ENCODE measurements at places on chromosomes 11 and 22. TPM values are rescaled to one million over a fixed set of nuclear protein-coding genes. Genes with fewer than 3 reads are reported as not detected.
A peak's percentile ranks its signal among the peaks of the same experiment; 100 is the strongest.

GRCh38 chr11:27716216-27716615 lies 16.0 kb upstream of the BDNF start:
- DNase-seq, result no peak

GDPD5 gene
- total RNA-seq, result 2.5 TPM

DNA sequence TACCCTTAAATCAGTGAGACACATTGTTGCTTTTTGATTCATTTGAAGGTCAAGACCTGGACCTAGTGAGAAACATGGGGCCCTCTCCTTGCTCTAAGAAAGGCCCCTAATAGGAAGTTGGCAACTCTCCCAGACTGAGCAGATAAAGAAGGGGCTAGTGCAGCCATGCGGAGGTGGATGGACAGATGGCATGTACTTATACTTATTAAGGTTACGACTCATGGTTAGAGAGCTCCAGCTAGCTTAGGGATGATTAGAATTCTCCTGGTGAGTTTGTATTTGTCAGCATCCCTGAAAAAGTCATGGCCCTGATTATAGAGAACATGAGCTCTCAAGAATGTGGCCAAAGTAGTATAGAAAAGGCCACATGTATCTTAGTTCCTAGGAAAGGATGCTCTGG lies 112.1 kb upstream of the BDNF start:
- no peak for DNase-seq

GRCh38 chr11:12767577-12767976 lies 93.4 kb downstream of the TEAD1 start:
- DNase-seq, result no peak

MPST gene
- 38.3 TPM for total RNA-seq

- DNase-seq, result peak; percentile 55
Observed at GRCh38 chr11:116732271-116733042, 40.3 kb downstream of the BUD13 start.

DNA sequence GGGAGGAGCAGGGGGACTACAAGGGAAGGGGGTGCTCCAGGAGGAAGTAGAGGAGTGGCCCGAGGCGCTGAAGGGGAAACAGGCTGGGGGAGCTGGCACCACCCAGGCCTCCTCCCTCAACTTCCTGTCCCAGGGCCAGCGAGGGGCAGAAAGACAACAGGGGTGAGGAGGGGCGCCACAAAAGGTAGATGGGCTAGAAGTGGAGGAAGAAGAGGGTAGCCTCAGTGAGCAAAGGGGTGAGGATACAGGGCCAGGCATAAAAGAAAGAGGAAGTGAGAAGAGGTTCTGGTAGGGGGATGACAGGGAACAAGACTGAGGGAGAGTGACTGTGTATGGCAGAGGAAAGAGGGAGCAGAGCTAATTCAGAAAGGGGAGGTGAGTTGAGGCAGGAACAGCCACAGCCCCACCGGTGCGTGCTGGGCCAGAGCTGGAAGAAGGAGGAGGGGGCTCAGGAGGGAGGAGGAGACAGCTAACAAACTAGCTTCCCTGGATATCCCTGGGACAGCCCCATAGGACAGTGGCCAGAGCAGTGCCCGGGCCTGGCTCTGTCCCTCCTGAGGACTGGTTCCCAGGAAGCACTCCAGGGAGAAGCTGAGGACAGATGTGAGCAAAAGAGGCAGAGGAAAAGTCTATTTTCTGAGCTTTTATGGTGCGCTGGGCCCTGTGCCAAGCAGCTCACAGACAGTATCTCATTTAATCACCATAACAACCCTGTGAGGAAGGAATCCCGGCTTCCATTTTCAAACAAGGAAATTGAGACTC lies 8.5 kb downstream of the DCHS1 start:
- DNase-seq, result no peak

C11orf98 gene
- 103 TPM for total RNA-seq

DNA sequence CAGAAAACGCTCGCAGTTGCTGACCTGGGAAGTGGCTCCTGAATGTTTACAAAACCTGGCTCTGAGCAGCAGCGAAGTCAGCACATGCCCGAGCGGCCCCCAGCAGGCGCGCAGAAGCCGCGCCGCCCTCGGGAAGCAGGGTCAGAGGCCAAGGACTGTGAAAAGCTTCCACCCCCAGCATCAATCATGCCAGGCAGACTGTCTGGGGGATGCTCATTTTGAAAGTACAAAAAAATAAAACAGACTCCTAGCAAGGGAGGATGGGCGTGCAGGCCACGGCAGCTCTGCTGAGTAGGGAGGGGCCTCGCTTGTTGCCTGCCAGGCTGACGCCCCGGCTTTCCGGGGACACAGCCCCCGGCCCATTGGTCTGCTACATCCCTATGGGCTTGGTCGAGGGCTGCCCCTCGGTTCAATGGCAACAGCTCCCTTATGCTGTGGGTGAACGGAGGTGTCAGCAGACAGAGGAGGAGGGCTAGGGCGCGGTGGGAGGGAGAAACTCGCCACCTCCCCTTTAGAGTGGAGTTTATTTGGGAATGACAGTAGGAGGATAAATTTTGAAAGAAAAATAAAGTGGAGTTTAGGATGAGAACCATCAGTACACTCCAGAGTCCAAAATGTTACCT lies 37.7 kb upstream of the GNB1L start:
- DNase-seq, result no peak

GRCh38 chr22:37703906-37704305 lies 7.1 kb downstream of the TRIOBP start:
- no peak for DNase-seq

DNA sequence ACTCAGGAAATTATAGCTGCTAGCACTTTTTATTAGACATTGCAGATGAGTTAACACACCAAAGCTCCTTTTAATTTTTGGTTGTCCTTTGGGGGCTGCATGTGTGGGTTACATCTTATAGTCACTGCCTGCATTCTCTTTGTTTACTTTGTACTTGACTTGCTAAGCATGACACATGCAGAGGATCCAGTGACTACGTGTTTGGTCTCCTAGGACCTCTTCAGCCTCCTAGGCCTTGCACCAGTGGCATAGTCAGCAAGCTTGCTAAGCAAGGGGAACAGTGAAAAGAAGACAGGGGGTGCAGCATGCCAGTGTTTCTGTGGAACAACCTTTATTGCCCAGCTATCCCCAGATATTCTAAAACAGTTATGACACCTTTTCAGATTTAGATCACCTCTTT lies 108.2 kb downstream of the PAX6 start:
- DNase-seq, result no peak

DNA sequence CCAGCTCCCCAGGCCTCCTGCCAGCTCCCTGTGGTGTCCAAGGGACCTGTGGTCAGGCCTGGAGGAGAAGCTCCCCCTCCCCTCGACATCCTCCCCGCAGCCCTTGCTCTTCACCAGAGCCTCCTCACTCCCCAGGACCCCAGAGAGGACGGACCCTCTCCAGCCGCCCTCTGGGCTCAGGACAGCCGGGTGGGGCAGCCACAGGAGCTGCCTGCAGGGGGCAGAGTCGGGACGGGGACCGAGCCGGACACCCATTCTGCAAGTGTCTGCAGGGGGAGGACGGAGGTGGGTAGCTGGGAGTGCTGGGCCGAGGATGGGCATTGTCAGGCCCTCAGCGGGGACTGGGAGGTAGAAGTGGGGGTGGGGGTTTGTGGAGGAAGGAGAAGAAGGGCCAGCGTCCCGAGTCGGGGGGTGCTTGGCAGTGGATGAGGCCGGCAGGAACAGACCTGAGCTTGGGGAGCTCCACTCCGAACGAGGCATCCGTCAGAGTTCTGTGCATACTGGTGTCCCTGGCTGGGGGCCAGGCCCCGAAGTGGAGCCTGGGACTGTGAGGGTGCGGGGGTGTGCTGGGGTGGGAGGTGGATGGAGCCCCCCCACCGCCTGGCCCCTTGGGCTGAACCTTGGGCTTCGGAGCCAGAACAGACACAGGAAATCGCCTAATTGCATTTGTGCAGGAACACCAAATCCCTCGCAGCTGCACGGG lies 15.2 kb downstream of the PRR33 start:
- DNase-seq, result no peak

OTOG gene
- total RNA-seq, result not detected

GRCh38 chr11:35855671-35856070 lies 88.2 kb upstream of the LDLRAD3 start:
- no peak for DNase-seq

DNA sequence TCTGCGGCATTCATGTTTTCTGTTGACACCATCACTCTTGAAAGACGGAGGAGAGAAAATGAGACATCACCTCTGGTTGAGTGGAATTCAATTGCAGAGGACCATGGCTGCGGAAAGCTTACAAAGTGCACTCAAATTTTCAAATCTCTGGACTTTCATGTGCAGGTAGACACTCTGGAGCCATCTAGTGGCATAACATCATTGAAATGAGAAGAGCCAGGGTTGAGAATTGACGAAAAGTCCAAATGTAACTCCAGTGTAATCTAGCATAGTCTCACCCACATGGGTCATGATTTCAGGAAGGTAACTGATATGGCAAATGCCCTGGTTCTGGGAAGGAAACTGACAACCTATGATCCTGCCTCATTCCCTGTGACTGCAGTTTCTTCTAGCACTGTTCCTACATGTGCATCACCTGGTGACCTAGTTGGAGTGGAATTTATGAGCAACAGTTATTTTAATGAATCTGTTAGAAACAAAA lies 687.8 kb downstream of the KCNA4 start:
- DNase-seq, result no peak

DNA sequence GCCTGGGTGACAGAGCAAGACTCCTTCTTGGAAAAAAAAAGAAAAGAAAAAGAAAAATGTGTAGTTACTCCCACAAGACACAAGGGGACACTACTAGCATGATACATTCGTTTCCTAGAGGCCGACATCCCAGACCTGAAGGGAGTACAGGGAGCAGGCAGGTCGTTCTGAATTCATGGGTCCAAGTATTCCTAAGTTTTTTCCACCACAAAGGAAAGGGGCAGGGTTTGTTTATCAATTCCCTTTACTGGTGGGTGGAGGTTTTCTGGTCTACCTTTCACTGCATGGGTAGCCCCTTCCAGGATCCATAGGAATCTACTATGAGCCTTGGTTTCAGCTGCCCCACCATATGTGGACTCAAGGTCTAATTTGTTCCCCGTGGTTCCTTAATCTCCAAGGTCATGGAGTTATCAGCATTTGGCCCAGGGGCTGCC lies 11.8 kb downstream of the TIGD3 start:
- DNase-seq, result peak; percentile 81

SEZ6L gene
- total RNA-seq, result not detected

GRCh38 chr11:11301212-11301611 lies 51.8 kb downstream of the CSNK2A3 start:
- DNase-seq, result no peak

FOLR1 gene
- total RNA-seq, result 0.29 TPM

GRCh38 chr11:114027926-114028325 lies 31.6 kb upstream of the ZBTB16 start:
- no peak for DNase-seq

TMPRSS13 gene
- not detected for total RNA-seq

DNA sequence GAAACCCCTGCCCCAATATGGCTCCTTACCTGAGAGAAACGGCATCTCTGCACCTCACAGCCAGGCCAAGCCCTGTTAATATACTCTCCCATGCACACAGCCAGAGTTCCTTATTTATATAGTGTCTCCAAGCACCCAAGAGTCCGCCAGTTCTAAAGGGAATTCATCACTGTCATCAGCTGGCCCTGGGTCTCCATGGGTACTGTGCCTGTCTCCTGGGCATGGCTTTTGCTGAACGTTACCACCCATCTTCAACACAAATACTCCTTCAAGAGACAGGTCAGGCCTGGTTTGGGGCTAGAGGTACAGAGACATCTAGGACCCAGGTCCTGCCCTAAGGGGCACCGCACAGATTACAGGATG lies 1.6 kb upstream of the ATG16L2 start:
- DNase-seq, result no peak

DNA sequence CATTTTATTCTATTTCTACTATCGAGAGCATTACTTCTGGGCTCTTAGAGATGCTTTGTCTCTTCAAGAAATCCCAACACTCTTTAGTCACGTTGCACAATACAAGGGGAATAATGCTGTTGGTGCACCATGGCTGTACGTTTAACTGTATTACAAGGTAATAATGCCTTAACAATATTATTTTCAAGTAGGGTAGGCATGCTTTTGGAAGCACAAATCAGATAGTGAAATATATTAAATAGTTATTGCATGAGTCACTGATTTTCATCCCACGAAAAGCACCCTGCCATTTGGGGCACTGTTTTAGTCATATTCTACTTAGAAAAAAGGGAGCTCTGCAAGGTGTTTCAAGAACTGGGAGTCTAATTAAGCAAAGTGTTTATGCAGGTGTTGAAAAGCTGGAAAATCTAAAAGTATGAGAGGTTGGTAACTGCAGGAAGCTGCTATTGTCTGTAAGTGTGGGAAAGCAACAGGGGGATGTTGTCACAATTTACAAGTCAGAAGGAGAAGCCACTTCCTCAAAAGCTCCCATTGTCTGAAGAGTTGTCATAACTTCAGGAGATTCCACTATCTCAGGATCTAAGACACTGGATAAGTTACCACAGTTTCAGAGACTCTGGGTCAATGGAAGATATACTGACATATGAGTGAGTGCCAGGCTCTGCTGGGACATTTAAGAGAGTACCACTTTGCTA lies 218.2 kb downstream of the JRKL start:
- DNase-seq, result no peak

DNA sequence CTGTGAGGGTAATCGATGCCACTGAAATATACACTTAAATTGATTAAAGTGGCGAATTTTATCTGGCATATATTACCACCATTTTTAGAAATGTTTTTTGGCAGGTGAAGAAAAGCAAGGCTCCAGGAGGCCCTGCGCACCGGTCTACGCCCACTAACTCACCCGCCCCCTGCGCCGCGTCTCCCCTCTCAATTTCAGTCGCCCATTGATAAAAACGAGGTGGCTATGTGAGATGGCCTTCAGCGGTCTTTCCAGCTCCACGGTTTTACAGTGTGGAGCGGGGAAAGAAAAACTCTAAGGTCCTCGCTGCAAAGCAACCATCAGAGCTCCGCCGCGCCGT lies 602 bp upstream of the AQP11 start:
- no peak for DNase-seq

GRCh38 chr11:45216901-45217300 lies 69.2 kb downstream of the SYT13 start:
- no peak for DNase-seq

TEX54 gene
- total RNA-seq, result not detected

DNA sequence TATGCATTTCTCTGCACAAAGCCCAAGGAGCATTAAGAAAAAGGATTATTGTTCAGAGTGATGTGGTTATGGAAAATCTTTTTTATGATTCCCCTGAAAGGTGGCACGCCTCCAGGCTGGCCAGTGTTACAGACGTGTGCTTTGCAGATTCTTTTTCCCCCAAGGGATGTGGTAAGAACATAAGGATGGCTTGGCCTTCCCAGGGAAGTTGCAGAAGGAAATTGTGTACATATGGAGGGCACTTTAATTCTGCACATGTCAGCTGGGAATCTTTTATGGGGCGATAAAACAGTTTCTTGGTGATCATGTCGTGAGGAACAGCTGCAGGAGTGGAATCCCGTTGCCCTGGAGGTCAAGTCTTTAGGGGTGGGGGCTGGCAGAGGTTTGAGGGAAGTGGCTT lies 9.7 kb downstream of the SMARCB1 start:
- DNase-seq, result no peak
